ENCODE measurements at places on chromosomes 6 and 20.

- no peak for DNase-seq
These were observed 1.0 kb downstream of the PPDPF start for GRCh38 chr20:63521602-63522001.

- no peak for DNase-seq
These were observed 105.8 kb upstream of the RIPOR2 start for GRCh38 chr6:25041485-25042035.

DNA sequence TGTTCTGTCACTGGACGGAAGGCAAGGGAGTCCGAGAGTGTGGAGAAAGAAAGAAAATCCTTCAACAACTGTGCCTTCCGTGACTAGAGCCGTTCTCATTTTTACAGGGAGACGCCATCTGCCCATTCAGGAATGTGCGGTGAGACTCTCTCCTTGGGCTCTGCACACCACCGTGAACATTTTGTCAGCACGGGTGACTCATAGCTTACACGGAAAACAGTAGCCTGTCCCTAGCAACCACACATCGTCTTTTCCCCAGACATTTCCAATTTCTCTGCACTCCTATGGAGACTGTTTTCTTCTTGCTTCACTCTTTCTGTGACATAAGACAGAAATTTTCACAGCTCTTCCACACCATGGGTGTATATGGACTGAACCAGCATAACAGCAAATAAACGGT is 55.1 kb downstream of the TBXT start:
- DNase-seq: no peak

DNA sequence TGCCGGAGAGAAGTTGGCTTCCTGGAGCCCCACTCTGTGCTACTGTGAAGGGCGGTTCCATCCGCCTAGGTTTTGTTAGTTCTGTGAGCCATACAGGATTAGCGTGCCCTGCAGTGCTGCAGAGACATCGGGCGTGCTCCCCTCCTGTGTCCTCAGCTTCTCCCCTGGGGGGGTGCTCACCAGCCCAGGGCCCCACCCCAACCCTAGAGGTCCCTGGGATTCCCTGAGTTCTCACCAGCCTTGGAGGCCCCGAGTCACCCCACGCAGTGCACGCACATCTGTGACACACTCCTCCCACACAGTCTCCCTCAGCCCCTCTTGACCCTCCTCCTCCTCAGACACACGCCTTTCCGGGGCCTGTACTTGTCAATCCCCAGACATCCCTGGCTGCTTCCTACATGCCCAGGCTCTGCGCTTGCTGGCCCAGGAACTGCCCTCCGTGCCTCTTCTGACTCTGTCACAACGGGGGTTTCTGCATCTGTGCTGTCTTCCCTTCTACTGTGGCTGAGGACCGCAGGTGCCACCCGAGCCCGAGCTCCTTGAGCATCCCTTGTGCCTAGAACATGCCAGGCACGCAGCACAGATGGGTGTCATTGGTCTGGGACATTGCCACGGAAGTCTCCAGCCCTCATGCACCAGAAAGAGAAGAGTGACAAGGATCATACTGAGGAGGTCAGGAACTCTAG is 123.2 kb upstream of the RPS6KA2 start:
- DNase-seq: no peak

Data from GM20000 (cell line).